ENCODE measurements at places on chromosomes 2 and 18.

- H3K36me3 ChIP-seq = no peaks in the 10 kb centered on the region
- DNase-seq = no peak
- peaks cover 31% of the 10 kb centered on the region for H3K27me3 ChIP-seq
- H3K4me1 ChIP-seq = peaks cover 14% of the 10 kb centered on the region
- H3K4me3 ChIP-seq = no peak overlapping the region
Measured at GRCh38 chr2:112839407-112840067, 3.0 kb upstream of the IL1B start.

- H3K27me3 ChIP-seq = peaks cover 14% of the 10 kb centered on the region
- H3K36me3 ChIP-seq = no peaks in the 10 kb centered on the region
- DNase-seq = no peak
- H3K27ac ChIP-seq = no peak overlapping the region
- H3K4me3 ChIP-seq = no peak overlapping the region
- H3K4me1 ChIP-seq = no peaks in the 10 kb centered on the region
Measured at GRCh38 chr2:20173064-20173463, 51.9 kb downstream of the SDC1 start.

DNA sequence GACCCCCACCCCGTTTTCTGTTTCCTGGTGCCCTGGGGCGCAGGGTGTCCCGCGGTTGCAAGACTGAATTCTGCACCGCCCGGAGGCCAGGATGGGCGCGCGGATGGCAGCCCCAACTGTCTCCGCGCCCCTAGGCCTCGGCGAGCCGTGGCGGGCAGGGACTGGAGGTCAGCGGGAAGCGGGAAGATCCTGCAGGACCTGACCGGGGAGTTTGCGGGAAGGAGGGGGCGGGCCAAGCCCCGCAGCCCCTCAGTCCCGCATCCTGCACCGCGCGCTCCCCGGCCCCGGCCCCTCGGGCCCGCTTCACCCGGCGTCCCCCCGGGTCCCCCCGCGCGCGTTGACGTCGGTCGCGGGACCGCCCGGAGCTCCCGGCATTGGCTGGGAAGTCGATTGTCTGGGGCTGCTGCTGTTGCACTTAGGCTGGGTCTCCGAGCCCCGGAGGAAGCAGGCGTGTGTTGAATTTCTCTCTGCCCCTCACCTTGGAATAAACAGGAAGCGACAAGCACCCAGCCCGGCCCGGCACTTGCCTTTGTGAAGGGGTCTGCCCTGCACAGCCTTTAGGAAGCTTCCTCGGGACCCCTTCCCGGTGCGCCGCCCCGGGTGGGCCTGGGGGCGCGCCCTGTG, at the start of gene LDLRAD4:
Gene LDLRAD4 (plus strand): TSS at position 393 of the 624 bp plus-strand sequence.
- H3K36me3 ChIP-seq = no peaks in the 10 kb centered on the region
- peak; percentile 21 for DNase-seq

- H3K27me3 ChIP-seq = peaks cover 20% of the 10 kb centered on the region
- no peak for DNase-seq
- no peaks in the 10 kb centered on the region for H3K4me1 ChIP-seq
- H3K27ac ChIP-seq = no peak overlapping the region
- H3K36me3 ChIP-seq = no peaks in the 10 kb centered on the region
Measured at GRCh38 chr2:182858671-182859070, 7.8 kb downstream of the FRZB start.

GRCh38 chr2:35172687-35173086, 1182.9 kb upstream of the CRIM1 start:
- H3K4me3 ChIP-seq = no peak overlapping the region
- no peaks in the 10 kb centered on the region for H3K4me1 ChIP-seq
- H3K27ac ChIP-seq = no peak overlapping the region
- H3K27me3 ChIP-seq = no peaks in the 10 kb centered on the region

- no peak overlapping the region for H3K27ac ChIP-seq
- no peak overlapping the region for H3K4me3 ChIP-seq
- H3K4me1 ChIP-seq = no peaks in the 10 kb centered on the region
- no peaks in the 10 kb centered on the region for H3K36me3 ChIP-seq
- no peak for DNase-seq
Measured at GRCh38 chr2:201888426-201888800, 82.1 kb downstream of the CDK15 start.

DNA sequence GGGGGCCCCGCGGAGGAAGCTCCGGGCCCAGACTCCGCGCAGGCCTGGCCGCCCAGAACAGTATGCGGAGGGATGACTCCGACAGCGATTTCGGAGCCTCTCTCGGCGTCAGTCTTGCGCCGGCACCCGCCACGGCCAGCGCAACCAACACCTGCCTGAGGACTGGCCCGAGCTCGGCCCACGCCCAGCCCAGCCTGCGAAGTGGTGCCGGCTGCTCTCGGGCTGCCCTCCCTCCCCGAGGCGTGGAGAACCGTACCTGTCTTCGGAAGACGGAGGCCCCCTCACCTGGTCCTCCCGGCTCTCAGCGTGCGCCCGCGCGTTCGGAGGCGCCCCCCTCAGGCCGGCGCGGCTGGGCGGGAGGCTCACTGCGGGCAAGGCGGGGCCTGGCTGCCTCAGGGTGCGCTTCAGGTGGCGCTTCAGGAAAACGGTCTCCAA, at the start of gene M1AP:
Gene M1AP (minus strand): TSS at position 322 of the 435 bp plus-strand sequence. CDS start 8,055 bp downstream, outside the sequence.
- no peak within 1 kb of the TSS for H3K4me3 ChIP-seq
- no peak within 1 kb of the TSS for H3K27ac ChIP-seq
- peaks cover 5% of the 10 kb centered on the region for H3K4me1 ChIP-seq
- peaks cover 18% of the 10 kb centered on the region for H3K27me3 ChIP-seq

DNA sequence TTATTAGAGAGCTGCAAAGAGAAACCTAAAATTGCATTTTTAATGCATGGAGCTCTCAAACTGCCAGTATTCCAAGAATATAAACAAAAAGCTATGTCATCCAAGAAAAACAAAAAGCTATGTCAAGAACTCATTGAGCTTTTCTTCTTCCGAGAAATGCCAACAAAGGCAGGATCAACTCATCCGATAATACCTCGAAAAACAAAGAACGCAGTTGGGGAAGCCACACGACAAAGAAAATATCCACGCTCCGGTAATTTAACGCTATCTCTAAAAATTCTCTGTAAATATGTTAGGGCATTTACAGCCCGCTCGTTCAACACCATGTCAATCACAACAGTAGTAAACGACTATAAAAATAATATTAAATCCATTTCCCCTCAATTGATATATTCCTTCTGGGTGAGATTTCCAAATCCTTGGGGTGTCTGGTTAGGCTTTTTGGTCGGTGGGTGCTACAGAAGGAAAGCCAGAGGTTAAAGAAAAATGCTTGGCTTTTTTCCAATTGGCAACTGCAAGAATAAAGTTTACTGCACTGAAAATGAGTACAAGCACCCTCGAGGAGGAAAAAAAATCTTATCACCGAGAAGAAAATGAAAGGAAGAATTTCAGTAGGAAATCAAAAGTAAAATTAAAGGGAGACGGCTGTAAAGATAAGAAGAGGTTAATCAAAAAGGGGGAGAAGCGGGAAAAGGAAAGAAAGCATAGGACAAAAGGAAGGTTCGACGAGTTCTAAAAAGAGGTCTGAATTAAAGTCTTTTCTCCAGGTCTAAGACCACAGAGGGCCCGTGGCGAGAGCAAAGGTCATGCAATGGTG, 856 bp downstream of the TIA1 start:
- H3K36me3 ChIP-seq = peaks cover 36% of the 10 kb centered on the region
- peak overlapping the region; percentile 98 for H3K4me3 ChIP-seq
- H3K4me1 ChIP-seq = peaks cover 44% of the 10 kb centered on the region
- peak overlapping the region; percentile 97 for H3K27ac ChIP-seq

GRCh38 chr2:229921101-229921891, 513 bp downstream of the TRIP12 start:
- peak overlapping the region; percentile 93 for H3K4me3 ChIP-seq
- peak overlapping the region; percentile 98 for H3K27ac ChIP-seq
- H3K4me1 ChIP-seq = peaks cover 54% of the 10 kb centered on the region

- H3K4me3 ChIP-seq = no peak overlapping the region
- no peaks in the 10 kb centered on the region for H3K27me3 ChIP-seq
- H3K27ac ChIP-seq = no peak overlapping the region
Measured at GRCh38 chr2:41779888-41780287, 267.9 kb upstream of the PKDCC start.

DNA sequence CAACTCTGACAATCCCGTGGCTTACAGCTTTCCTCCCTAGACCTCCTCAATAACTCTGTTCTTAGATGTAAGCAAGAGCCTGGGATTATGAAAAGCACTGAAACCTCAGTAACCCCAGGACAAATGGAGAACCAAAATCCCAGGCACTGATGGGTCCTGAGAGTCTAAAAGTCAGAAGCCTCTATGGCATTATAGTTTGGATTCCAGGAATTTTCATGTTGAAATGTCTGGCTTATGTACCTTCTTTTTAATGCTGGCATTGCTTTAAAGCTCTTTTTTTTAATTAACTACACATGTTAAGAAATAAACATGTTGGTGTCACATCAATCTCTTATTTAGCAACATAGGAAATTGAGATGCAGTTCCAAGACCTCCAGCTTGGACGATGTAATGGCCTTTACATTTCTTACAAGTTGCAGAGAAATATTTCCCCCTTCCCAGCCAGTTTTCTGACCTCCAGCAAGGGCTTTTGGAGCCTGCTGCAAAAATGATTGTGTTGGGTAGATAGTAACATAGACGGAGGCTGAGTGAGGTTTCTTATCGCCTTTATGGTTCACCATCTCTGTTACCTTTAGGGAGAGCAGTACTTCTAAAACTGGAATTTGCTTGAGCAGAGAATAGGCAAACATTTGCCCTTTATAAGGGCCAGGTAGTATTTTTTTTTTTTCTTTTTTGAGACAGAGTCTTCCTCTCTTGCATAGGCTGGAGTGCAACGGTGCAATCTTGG, 84.8 kb upstream of the RASGRP3 start:
- H3K36me3 ChIP-seq = no peaks in the 10 kb centered on the region
- no peak overlapping the region for H3K27ac ChIP-seq
- no peak overlapping the region for H3K4me3 ChIP-seq
- no peak for DNase-seq
- H3K4me1 ChIP-seq = no peaks in the 10 kb centered on the region
- H3K27me3 ChIP-seq = no peaks in the 10 kb centered on the region

GRCh38 chr2:9617749-9618148, 13.0 kb downstream of the YWHAQ start:
- peak overlapping the region; percentile 56 for H3K27ac ChIP-seq
- H3K4me3 ChIP-seq = no peak overlapping the region
- H3K36me3 ChIP-seq = peaks cover 70% of the 10 kb centered on the region
- no peak for DNase-seq
- H3K4me1 ChIP-seq = peaks cover 90% of the 10 kb centered on the region

GRCh38 chr2:144151851-144152250, 368.1 kb downstream of the ZEB2 start:
- H3K36me3 ChIP-seq = peaks cover 7% of the 10 kb centered on the region
- no peaks in the 10 kb centered on the region for H3K4me1 ChIP-seq
- H3K27ac ChIP-seq = no peak overlapping the region
- no peaks in the 10 kb centered on the region for H3K27me3 ChIP-seq

GRCh38 chr18:6885992-6886796, 156.7 kb downstream of the ARHGAP28 start:
- no peak for DNase-seq
- H3K27me3 ChIP-seq = no peaks in the 10 kb centered on the region
- H3K4me3 ChIP-seq = no peak overlapping the region
- no peaks in the 10 kb centered on the region for H3K36me3 ChIP-seq
- H3K27ac ChIP-seq = no peak overlapping the region

DNA sequence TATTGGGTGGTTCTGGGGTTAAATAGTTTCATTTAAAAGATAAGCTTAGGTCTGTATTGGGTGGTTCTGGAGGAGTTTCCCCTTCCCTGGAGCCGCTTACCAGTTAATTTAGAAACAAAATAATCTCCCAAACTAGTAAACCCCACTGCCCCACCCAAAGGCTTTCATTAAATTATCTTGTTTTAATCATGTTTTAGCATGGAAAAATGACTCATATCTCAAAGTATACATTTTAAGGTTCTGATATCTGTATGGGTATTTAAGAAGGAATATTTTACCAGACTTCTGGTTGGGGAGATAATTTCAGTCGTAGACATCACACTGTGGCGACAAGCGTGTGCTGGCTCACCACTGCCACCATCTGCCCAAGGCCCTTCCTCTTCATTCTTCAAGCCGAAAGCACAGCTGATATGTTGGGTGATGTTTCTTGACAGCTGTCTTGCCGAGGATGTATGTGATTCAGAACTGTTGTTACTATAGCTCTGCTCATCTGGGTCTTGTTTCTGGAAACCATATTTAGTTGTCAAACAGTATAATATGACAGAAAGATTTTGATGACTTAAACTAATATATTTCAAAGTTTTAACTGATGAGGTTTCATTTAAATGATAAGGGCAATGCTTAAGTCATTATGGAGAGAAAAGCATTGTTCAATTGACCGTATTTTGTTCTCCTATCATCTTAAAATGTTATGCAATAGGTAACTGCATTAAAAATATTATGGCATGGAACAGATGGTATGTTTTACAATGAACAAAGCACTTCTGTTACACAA, 5.1 kb downstream of the FIGLA start:
- H3K4me1 ChIP-seq = peaks cover 6% of the 10 kb centered on the region
- H3K27me3 ChIP-seq = peaks cover 37% of the 10 kb centered on the region
- no peak overlapping the region for H3K27ac ChIP-seq
- no peaks in the 10 kb centered on the region for H3K36me3 ChIP-seq
- H3K4me3 ChIP-seq = no peak overlapping the region

DNA sequence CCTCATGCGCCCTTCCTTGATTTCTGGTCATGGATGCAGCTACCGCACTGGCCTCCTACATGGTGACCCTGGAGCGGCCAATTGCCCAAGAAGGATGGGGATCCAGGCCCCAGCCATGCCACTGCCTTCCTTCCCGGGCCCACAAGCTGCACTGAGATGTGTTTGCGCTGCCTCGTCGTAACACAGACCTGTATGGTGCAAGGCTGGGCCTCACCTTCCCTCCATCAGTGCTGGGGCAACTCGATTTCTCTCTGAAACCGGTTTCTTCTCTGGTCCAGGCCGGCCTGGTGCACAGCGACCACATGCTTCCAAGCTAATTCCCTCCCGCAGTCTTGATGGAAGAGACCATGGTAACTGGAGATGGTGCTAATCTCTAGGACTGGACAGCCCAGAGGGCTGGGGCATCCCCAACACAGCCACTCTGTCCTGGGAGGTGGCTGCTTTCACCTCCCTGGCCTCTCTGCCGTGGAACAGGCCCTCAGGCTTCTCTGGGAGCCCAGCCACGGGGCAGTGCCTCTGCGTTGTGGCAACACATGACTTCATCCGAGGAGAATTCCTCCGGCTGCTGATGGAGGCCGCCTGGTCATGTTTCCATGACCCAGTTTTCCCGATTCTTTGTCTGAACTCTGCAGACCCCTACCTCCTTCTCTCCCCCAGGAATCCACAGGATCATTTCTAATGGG, 184.2 kb downstream of the GLI2 start:
- no peak for DNase-seq
- H3K36me3 ChIP-seq = no peaks in the 10 kb centered on the region
- no peaks in the 10 kb centered on the region for H3K4me1 ChIP-seq
- no peak overlapping the region for H3K27ac ChIP-seq
- no peak overlapping the region for H3K4me3 ChIP-seq

DNA sequence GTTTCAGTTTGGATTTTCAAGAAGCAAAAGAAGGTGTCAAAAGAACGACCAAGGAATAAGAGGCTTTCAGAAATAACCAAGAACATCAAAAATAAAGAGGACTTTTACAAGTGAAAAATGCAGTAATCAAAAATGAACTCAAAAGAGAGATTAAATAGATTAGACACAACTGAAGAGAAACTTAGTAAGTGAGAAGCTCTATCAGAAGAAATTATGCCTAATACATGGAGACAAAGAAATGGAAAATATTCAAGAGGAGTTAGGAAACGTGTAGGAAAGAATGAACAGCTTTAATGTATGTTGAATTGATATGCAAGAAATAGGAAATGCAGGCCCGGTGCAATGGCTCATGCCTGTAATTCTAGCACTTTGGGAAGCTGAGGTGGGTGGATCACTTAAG, 145.8 kb downstream of the ACOXL start:
- H3K36me3 ChIP-seq = peaks cover 17% of the 10 kb centered on the region
- DNase-seq = no peak
- no peak overlapping the region for H3K27ac ChIP-seq
- H3K27me3 ChIP-seq = peaks cover 36% of the 10 kb centered on the region

GRCh38 chr2:145753966-145754365, 1234.0 kb upstream of the ZEB2 start:
- H3K27ac ChIP-seq = no peak overlapping the region
- no peaks in the 10 kb centered on the region for H3K27me3 ChIP-seq
- H3K4me1 ChIP-seq = peaks cover 5% of the 10 kb centered on the region
- DNase-seq = no peak
